ENCODE measurements at places on chromosomes 6 and 20.

GRCh38 chr6:108210556-108210955, 44.7 kb downstream of the NR2E1 start:
- no peak for DNase-seq

- no peak for DNase-seq
Observed at GRCh38 chr6:167934426-167934864, 63.0 kb upstream of the KIF25 start.

GRCh38 chr20:25223179-25223661, 24.7 kb upstream of the PYGB start:
- DNase-seq = peak; percentile 44

DNA sequence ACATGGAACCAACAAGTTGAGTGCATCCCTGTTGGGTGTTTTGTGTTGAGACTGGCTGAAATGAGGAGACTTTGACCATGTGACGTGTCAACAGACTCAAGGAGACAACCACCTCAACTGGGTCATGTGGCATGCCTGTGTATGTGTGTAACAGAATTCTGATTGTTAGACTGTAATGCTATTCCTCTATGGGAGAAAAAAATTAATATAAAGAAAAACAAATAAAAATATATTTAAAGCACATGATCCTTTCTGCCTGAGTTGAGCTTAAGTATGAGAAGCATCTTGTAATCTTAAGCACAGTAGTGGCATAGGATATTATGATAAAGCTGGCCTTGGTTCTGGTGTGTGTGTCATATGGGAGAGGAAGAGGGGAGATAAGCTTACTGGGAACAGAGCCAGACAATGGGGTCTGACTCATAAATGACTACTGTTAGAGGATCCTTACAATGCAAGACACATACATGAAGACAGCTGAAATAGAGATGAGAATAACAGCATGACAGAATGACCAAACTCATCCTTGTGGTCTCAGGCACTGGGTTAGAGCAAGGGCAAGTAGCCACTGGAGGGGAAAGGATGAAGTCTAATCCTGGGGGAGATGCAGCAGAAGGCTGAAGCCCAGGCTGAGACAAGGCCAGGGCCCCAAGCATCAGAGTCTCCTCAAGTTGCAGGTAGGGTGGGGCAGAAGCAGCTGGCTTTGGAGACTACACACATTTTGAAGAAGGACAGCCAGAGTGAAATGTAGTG, 9.2 kb downstream of the TP53INP2 start:
- DNase-seq = peak; percentile 94

GRCh38 chr6:64084185-64084663, 448.6 kb downstream of the PHF3 start:
- DNase-seq = no peak

DNA sequence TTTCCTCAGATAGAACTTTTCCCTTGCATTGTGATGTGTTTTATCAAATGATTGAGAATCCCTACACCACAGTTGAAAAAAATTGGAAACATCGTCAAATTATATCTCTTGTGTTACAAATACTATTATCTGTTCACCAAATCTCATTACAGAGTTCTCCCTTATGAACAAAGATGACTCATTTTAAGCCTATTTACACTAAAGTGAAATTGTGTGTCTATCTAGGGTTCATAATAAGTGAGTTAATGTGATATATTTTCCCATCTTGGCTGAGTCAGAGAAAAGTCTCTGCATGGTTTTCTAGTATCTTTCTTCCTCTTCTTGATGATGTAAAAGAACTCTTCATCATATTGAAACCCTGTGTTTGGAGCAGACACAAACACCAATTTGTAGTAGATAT, 1263.3 kb upstream of the EYS start:
- DNase-seq = no peak

GRCh38 chr6:156423829-156424228, 353.3 kb upstream of the ARID1B start:
- DNase-seq = no peak

- DNase-seq = no peak
Observed at GRCh38 chr6:50995036-50995435, 176.4 kb downstream of the TFAP2B start.

- DNase-seq = no peak
Observed at GRCh38 chr6:119077643-119078375, 655 bp downstream of the FAM184A start.

DNA sequence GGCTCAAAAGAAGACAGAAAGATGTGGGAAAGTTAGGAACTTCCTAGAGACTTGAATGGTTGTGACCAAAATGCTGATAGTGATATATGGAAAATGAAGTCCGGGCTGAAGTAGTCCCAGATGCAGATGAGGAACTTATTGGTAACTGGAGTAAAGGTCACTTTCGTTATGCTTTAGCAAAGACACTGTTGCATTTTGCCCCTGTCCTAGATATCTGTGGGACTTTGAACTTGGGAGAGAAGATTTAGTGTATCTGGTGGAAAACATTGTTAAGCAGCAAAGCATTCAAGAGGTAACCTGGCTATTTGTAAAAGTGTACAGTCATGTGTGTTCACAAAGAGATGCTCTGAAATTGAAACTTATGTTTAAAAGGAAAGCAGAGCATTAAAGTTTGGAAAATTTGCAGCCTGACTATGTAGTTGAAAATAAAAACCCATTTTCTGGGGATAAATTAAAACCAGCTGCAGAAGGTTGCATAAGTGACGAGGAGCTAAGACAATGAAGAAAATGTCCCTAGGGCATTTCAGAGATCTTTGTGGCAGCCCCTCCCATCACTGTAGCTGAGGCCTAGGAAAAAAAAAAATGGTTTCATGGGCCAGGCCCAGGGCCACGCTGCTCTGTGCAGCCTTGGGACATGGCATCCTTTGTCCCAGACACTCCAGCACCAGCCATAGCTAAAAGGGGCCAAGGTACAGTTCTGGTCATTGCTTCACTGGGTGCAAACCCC, 1692.2 kb downstream of the HACE1 start:
- DNase-seq = no peak

- no peak for DNase-seq
Observed at GRCh38 chr6:99110029-99110428, 162.3 kb upstream of the FBXL4 start.
